ENCODE measurements at places on chromosomes 3 and 15.

- no peak for DNase-seq
Observed at GRCh38 chr3:46624533-46624932, 12.2 kb downstream of the FAM240A start.

- no peak for DNase-seq
Observed at GRCh38 chr3:31137718-31138465, 243.4 kb upstream of the GADL1 start.

DNA sequence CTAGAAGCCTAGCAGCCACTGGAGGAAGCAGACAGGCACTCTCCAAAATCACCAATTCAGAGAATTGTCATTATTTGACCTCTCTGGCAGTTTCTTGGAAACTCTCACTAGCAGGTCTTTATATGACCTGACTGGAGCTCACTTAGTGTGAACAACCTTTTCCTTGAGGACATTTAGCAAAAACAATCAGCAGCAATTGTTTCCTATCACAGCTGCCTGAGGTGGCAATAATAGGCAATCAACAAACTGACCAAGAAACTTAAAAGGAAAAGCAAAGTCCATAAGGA, 162.4 kb upstream of the STT3B start:
- no peak for DNase-seq

DNA sequence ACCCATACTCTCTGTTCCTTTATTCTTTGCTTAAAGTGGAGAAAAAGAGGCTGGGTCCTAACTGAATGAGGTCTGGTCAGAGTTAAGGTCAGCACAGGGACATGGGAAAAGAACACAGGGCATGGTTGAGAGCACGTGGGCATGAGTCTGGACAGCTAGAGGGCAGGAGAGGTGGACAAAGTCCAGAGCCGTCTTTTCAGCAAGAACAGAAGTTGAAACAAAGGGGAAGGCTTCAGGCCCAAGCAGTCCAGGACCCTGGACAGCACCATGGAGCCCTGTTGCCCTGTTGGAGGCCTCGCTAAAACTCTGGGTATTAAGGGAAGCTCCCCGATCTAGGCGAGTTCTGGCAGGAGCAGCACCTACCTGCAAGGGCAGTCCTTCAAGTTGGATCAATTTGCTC, 50.7 kb downstream of the XYLB start:
- no peak for DNase-seq

GRCh38 chr3:159938714-159939113, 49.9 kb upstream of the IL12A start:
- no peak for DNase-seq

GRCh38 chr3:184360929-184361531, 375 bp downstream of the CLCN2 start:
- DNase-seq: no peak

DNA sequence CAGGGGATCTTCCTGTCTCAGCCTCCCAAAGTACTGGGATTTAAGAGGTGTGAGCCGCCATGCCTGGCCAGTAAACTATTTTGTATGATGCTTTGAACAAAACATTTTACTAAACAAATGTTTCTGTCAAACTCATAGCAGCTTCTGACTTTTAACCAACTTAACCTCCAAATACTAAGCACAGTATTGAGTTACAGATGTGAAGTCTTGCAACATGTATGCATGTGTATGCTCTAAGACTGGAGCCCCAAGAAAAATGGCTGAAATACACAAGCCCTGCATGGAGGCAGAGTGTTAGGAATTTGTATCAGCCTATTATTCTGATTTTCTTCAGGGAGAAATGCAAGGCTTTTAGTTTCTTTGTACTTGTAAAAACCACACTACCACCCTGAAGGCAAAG, 137.1 kb downstream of the CBLB start:
- no peak for DNase-seq

DNA sequence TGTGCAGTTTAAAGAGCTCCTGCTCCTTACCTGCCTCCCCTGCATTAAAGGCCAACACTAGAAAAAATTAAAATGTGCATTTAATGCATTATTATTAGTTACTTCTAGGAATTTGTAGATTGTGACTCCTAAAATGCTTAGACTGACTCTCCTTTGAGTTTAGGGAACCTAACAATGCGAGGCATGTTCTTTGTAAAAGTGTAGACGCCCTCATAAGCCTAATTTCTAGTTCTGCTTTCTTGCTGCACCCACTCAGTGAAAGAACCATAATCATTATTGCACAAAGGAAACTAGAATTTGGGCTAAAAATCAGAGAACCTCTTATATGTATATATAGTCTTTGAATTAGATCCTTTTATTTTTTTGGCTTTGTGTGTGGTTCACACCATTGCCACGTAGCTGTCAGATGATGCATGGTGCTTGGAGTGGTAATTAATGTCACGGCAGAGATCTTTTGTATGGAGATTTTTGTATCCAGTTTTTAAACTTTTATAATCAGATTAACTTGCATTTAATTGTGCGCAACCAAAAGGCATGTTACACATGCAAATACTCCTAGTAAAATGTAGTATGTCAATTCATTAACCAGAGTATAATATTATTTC, 710 bp downstream of the ABHD10 start:
- DNase-seq: no peak

- DNase-seq: no peak
Observed at GRCh38 chr3:149702691-149703441, 45.0 kb upstream of the WWTR1 start.

DNA sequence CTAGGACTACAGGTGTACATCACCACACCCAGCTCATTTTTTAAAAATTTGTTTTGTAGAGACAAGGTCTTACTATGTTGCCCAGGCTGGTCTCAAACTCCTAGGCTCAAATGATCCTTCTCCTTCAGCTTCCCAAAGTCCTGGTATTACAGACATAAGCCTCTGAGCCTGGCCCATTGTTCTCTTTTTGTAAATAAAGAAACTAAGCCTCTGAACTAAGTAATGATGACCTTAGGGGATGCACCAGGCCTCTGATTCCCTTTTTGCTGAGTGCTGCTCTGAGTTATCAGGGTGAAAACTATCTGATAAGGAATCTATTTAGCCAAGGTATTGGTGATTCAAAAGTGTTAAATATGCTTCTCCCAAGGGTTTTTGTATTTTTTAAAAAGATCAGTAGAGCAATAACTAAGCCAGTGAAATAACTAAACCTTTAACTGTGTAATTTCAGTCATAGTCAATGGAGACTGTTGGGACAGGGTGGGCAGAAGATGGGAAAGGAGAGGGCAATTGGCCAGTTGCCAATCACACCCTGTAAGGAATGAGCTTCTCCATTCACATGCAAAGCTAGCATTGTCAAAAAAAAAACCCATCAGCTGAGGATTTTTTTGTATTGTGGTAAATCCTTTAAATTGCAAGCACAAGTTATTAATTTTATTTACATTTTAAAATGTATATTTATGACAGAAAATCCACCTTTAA, 194.8 kb upstream of the PFN2 start:
- DNase-seq: no peak

- no peak for DNase-seq
Observed at GRCh38 chr3:135197246-135197645, 402.2 kb downstream of the EPHB1 start.

GRCh38 chr15:77097248-77097721, 26.4 kb upstream of the TSPAN3 start:
- no peak for DNase-seq

- no peak for DNase-seq
Observed at GRCh38 chr15:67945131-67945530, 105.3 kb upstream of the RNU6-1 start.

DNA sequence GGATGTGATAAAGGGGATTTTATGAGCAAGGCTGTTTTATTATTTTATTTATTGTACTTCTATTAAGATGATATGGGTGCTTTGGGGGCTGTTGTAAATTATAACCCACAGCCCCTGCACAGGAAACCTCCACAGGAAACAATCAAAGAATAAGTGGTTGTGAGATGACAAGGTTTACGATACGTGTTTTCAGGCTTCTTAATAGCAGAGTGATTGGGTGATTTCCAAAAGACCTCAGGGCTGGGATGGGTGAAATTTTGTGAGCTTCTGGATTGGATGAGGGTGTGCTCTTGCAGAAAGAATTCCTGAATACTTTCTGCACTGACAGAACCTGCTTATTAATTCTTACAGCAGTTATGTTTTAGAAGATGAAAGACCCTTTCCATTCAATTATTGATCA, 21.4 kb downstream of the CHL1 start:
- no peak for DNase-seq

DNA sequence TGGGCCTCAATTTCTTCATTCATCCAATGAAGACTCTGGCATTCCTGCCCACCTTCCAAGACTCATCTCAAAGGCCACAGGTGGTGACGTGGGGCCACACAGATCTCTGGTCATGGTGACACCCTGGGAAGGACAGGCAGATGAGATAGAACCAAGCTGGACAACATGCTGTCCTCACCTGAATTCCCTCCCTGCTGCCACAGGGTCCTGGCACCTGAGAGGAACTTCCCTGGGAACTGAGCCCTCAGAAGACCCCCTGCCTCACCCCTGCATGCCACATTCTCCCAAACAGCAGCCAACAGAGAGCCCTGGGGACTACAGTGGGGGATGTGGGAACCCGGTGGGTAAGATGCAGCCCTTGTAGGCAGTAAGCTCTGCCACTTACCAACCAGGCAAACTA, 10.7 kb downstream of the KLF15 start:
- DNase-seq: no peak

- no peak for DNase-seq
Observed at GRCh38 chr3:30342318-30343060, 263.9 kb upstream of the TGFBR2 start.

GRCh38 chr3:55191911-55192775, 264.3 kb upstream of the LRTM1 start:
- no peak for DNase-seq

- DNase-seq: no peak
Observed at GRCh38 chr3:193859195-193859594, 266.2 kb downstream of the OPA1 start.

DNA sequence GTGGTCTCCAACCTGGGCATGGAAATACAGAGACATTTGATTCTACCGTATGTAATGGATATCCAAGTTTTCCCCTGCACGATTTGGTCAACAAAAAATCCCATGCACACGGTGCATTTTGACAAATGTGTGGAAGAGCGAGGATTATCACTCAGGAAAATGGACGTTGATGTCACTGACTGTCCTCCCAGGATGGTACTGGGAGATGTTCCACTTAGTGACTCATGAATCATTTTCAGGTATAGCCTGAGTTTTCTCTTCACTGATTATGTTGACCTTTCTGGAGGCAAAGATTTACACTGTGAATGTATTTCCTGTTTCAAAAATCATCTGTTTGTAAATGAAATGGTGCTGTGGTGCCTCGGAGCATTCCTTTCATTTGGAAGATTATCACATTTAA, 596.7 kb upstream of the ADAMTS9 start:
- no peak for DNase-seq

DNA sequence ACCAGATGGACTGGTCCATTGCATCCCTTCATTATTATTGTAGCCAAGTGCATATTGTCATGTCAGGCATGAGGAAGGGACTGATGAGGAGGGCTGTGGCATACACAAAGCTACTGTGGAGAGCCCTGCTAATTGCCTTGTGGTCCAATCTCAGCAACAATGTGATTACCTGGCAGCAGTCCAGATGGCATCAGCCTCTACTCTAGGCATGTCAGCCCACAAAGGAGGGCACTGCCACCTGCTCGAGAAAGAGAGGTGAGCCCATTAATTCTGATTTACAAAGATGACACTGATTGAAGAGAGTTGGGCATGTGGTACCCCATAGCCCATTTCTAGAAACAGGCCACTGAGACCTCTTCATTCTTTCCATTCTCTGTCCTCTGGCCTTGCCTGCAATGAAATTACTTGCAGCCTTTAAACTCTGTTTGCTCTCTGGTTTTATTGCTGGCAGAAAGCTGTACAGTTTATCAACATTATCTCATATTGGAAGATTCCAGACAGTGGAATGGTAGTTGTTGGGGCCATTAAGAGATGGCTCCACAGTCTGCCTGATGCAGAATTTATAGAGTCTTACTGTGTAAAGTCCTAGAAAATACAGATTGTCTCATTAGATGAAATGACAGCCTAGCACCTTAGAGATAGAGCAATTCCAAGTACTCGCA, 307.7 kb downstream of the ARPP21 start:
- no peak for DNase-seq

DNA sequence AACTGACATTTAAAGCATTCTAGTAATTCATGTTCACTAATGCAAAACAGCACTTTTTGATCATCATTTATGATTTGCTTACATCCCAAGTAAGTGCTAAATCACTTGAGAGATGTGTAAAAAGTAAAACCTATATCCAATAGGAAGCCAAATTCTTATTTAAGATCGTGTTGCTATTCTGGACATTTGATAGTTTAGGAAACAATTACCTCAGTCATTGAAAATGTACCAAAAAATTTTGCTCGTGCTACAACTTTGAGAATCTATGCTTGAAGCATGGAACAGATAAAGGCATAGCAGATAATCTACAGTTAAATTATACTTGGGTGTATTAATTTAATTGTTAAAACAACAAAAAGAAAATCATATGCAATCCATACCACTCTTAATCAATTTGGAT, 571.6 kb upstream of the NR2F2 start:
- no peak for DNase-seq

- no peak for DNase-seq
Observed at GRCh38 chr3:107988460-107989175, 102.2 kb downstream of the CD47 start.

GRCh38 chr3:183779896-183780465, 45.4 kb downstream of the MAP6D1 start:
- no peak for DNase-seq

DNA sequence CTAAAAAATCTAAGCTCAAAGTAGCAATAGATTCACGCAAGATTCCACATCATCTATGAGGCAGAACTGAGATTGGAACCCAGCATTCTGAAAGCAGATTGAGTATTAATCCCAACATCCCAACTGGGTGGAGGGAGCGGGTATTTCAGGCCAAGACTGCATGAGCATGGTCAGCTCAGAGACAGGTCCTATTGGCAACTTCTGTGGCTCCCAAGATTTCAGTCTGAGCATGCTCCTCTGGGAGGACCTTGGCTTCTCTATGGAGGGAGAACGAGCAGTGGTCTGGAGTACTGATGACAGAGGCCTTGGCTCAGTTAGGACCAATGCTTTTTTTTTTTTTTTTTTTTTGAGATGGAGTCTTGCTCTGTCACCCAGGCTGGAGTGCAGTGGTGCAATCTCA, 4.0 kb upstream of the ITGA11 start:
- no peak for DNase-seq
